ENCODE measurements at places on chromosomes 11 and 22.

DNA sequence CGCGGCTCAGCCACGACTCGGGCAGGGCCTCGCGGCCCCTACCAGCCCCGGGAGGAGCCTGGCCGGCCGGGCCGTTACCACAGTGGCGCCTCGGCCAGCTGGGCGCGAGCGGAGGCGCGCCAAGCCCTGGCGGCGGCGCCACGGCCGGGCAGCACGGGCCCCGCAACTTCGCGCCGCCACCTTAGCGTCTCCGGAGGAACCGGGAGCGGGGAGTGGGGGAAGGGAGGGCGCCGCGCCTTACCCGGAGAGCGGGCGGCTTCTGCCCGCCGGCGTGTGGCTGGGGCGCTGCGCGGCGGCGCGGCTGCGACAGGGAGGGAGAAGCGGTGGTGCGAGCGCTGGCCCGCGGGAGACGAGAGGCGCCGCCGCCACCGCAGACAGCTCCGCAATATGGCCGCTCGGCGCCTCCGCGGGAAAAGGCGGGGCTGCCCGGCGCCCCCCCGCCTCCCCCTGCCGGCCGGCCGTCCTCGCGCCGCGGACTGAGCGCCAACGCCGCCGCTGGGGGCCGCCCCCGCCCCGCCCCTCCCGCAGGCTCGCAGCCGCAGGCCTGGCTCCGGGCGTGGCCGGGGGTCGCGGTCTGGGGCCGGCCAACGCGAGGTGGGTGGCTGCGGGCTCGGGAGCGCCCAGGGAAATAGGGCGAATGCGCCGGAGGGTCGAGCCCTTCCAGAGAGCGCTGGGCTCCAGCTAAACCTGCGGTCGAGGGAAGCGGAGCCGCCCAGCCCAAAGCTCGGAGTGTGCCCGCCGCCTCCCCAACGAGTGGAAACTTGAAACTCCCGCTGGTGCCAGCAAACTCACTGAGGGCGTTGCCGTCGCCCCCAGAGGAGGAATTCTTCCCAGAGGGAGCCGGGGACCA lies at the start of gene RDX:
Gene RDX, minus strand, starts transcription at position 389 of the 850 bp plus-strand sequence. CDS start 16,922 bp downstream, outside the sequence.
- peak; percentile 44 for DNase-seq

GRCh38 chr11:114386545-114386944 lies 13.8 kb downstream of the C11orf71 start:
- no peak for DNase-seq

DNA sequence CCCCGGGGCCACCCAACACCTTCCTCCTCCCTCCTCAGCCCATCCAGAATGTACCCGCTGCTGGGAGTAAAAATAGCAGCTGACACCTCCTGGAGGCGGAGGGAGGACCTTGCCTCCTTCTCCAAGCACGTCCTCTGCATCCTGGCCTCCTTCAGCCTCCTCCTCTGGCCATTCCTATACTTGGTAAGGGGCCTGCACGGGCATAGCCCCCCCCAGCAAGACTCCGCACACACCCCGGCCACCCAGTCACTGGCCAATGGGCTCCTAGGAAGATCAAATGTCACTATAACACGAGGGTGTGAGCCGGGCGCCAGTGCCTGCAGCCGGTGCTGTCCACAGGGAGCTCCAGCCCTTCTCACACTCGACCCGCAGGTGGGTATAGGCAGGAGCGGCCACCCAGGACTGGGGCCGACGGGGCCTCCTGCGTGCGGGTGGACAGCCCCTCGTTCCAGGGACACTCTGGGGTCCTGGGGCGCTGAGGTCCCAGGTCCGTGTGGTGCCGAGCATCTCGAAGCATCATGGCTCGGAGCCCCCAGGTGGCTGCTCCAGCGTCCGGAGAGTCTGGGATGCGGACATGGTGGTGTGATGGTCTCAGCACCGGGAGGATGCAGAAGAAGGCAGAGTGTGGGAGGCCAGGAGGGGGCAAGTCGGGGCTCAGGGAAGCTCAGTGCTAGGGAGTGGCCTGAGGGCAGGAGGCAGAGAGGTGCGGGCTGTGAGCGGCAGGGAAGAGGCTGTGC lies at the start of gene TNNT3:
Gene TNNT3, plus strand, starts transcription at position 313 of the 737 bp plus-strand sequence. CDS start 3,172 bp downstream, outside the sequence.
- DNase-seq = no peak

- DNase-seq = no peak
Measured at GRCh38 chr11:119445379-119445778, 22.4 kb upstream of the THY1 start.

DNA sequence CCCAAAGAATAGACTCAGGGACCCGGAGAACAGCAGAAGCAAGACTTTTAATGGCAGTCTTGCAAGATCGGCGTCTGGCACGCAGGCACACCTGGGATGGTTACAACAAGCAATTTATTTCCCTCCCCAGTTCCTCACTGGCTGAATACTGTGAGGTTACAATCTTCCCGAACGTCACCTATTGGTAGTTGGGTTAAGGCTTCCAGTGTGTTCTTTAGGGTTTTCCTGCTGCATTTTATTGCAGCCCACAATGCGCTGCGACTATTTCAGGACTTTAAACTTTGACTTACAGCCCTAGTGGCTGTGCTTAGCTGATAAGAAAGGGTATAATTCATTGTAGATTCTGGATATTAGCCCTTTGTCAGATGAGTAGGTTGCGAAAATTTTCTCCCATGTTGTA lies 11.5 kb upstream of the TRIM68 start:
- no peak for DNase-seq

DNA sequence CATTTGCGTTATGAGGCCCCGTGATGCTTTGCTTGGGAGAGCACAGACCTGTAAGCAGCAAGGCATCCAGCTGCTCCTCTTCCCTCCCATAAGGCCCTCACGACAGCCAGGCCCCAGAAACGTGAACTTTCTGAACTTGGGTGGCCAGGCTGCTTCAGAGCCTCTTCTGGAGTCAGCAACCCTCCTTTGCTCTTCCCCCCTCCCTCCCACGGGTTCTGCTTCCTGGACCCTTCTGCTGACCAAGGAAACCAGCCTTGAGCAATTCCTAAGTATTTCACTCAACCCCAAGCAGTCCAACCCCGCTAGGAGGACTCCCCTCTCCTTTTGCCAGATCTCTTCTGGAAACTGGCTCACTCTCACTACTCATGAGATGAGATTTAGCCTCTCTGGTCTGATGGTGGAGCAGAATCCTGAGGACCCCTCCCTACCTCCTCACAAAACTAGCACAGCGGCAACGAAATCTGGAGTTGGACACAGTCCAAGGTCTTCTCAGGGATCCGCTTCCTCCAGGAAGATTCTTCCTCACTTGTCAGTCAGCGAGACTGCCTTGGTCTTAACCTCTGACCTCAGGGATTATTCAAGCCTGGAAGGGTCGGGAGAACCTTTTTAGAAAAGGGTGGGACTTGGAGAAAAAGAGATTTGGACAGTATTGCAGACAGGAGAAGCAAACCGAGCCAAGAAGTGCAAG lies 86.2 kb downstream of the UBASH3B start:
- DNase-seq = no peak

DNA sequence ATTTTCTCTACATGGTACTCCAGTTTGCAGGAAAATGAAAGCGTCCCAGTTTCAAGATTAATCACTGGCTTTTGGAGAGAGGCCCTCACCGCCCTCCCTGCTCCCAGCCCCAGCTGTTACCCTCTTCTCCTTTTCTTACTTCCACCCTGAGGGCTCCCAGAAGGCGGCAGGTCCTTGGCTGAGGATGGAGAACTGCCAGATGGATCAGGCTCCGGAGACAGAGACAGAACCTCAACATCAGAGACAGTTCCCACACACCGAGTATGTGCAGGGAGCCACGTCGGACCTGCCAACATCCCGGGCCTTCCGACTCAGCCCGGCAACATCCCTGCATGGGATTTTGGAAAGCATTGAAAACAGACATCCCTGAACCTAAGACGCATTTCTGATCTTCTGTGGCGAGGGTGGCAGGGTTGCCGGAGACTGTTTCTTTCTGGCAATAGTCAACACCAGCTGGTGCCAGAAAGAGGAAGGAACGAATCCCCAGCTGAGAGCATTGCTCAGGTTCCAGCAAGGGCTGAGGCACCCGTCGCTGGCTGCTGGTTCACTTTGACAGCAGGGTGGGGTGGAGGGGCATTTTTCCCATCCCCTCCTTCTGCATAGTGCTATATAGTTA lies 467.1 kb downstream of the MIAT start:
- DNase-seq = no peak

DNA sequence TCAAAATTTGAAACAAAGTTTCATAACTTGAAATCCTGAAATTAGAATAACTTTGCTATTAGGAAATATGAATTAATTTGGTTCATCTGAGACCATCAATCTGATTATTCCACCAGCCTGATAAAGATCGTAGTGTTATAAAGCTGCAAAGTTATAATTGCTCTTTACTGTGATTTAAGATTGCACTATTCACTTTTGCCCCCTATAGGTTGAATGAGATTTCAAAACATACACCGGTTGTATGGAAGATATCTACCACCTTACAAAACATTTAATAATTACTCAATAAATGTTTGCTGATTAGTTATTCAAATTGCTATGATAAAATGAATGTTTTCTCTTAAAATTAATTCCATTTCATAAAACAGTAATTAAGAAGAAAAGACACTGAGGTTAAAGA lies 26.1 kb downstream of the APIP start:
- no peak for DNase-seq

DNA sequence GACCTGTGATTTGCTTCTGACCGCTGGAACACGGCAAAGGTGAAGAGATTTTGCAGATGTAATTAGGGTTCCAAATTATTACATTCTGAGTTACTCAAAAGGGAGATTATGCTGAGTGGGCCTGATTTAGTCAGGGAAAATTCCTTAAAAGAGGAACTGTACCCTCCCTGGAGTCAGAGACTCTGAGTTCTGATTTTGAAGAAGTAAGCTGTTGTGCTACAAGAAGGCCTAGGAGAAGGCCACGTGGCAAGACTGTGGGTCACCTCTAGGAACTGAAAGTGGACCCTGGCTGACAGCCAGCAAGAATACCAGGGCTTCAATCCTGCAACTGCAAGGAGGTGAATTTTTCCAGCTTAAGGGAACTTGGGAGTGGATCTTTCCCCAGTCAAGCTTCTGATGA lies 45.3 kb downstream of the CHRDL2 start:
- DNase-seq = no peak

GRCh38 chr11:95827696-95828095 lies 37.4 kb downstream of the CEP57 start:
- DNase-seq = no peak

- DNase-seq = no peak
Measured at GRCh38 chr11:44243086-44243485, 66.9 kb downstream of the ALX4 start.

- no peak for DNase-seq
Measured at GRCh38 chr22:39574779-39575551, 4.4 kb downstream of the CACNA1I start.

- DNase-seq = no peak
Measured at GRCh38 chr11:13637125-13638069, 31.1 kb upstream of the FAR1 start.

DNA sequence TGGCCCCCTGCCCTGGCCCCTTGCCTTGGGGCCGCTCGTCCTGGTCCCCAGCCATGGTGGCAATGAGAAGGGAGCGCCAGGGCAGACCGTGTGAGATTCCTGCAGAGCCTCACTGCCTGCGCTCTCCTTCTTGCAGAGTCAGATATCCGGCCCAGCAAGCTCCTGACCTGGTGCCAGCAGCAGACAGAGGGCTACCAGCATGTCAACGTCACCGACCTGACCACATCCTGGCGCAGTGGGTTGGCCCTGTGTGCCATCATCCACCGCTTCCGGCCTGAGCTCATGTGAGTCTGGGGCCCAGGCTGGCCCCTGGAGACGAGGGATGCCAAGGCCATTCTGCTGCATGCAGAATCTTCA lies 114.1 kb downstream of the MICAL2 start:
- DNase-seq = peak; percentile 94

DNA sequence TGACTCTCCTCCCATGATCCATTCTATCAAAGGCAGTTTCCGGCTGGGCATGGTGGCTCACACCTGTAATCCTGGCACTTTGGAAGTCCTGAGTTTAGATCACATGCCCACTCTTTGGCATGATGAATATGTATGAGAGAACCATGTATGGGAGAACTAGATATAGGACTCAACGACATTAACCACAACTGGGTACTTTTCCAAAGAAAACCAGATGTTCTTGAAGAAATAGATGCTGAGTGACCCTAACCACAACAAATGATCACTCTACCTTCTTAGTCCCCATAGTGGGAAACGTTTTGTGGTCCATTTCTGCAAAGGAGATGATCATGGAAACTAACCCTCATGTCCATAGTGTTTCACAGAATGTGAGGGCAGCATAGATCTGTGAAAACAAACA lies 13.6 kb downstream of the FJX1 start:
- DNase-seq = no peak

DNA sequence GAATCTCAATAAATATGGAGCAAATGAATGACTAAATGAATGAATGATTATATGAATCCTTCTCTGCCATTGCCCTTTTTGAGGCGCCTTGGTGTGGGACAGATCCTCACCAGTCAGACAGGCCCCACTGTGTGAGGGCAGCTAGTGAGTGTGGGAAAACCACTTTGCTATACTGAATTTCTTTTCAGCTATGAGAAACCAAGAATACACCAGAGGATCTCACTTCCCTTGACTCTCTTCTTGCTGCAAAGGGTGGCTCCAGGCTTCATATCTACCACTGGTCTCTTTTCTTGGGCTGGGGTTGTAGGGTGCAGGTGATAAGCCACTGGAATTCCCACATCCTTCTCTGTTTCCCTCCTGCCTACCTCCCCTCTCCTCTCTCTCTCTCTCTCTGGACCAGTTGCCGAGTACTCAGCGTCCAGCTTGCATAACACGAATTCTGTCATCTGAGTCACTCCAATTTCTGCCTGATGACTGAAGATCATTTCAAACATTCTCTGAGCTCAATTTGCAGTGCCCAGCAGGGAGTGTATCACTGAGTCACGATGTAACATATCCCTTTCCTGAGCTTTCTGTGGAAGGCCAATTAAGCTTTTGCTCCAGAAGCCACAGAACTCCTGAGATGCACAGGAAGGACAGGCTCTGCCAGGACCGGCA lies 304.3 kb upstream of the NCAM1 start:
- no peak for DNase-seq

- no peak for DNase-seq
Measured at GRCh38 chr11:79466411-79466810, 25.6 kb upstream of the TENM4 start.

DNA sequence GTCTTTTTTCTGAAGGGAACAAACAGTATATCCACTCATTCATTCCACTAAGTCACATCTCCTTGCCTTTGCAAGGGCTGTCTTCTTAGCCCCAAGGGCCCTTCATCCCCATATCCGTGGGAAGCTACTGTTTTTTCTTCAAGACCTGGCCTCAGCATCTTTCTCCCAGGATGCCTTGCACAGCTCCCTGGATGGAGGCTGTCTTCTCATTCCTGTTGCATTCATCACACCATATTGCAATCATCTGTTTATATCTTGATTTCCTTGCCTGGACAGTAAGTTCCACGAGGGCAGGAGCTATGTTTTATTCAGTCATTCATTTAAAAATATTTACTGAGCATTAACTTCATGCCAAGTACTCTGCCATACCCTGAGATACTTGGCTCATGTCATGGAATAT lies 29.3 kb upstream of the NECTIN1 start:
- DNase-seq = no peak

GRCh38 chr11:119943298-119943655 lies 194.6 kb downstream of the TRIM29 start:
- DNase-seq = no peak

GRCh38 chr11:2955906-2956476 lies 26.8 kb upstream of the PHLDA2 start:
- DNase-seq = no peak

GRCh38 chr11:88315015-88315414 lies 22.5 kb downstream of the CTSC start:
- no peak for DNase-seq
